Vagina (tissue), 2 donors: ENCODE measurements at places on chromosomes 5 and 9. TPM values are rescaled to one million over a fixed set of nuclear protein-coding genes. Genes with fewer than 3 reads are reported as not detected.

DNA sequence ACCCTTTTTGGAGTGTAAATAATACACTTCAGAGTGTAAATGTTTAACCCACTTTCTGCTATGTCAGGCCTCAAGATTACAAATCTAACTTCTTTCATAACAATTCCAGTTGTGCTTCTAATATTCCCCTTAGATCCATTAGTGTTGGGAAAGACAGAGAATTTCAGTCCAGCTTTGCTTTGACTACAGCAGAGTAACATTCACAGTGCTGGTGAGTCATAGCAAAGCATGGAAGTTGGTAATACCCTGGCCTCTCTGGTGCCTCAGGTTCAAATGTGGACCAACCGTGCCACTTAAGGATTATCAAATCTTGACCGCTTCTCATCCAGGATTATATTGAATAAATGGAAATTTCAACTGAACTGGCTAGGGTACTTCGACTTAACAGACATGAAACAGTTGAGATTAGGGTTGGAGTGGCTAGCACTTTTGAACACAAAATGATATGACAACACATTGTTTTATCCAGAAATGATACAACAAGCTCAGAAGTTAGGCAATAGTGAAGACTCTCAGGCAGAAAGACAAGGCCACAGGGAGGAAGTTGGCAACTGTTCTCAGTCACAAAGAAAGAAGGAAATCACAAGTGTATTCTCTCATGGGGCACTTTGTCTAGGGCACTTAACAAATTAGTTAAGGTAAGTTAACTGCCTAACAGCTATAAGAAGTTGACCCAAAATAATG is 24.4 kb upstream of the RASA1 start:
- DNase-seq: no peak

GRCh38 chr5:150017226-150018005 is 16.9 kb downstream of the HMGXB3 start:
- DNase-seq: no peak

DNA sequence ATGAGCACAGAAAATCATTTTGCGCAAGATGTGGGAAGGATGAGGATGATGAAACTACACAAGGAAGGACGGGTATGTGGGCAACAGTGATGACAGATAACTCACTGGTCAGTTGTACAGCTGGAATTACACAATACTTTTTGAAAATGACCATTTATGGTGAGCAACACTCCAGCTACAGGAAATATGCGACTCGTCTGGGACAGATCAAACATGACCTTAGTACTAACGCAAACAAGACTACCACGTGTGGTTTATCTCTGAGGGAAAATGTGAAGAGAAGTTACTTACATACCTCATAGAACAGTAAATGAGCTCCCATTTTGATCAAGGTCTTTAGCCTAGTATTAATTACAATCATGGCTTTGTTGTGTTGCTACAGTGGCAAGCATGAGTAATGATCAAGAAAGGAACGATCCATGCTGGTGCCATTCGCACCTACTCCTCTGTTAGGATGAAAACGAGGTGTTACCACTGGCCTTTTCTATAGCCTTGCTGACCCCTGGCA is 456.9 kb downstream of the BNC2 start:
- no peak for DNase-seq

GRCh38 chr9:132986640-132987620 is 8.4 kb downstream of the GFI1B start:
- DNase-seq: no peak

- no peak for DNase-seq
Measured at GRCh38 chr5:10743951-10744350, 17.1 kb downstream of the DAP start.

DNA sequence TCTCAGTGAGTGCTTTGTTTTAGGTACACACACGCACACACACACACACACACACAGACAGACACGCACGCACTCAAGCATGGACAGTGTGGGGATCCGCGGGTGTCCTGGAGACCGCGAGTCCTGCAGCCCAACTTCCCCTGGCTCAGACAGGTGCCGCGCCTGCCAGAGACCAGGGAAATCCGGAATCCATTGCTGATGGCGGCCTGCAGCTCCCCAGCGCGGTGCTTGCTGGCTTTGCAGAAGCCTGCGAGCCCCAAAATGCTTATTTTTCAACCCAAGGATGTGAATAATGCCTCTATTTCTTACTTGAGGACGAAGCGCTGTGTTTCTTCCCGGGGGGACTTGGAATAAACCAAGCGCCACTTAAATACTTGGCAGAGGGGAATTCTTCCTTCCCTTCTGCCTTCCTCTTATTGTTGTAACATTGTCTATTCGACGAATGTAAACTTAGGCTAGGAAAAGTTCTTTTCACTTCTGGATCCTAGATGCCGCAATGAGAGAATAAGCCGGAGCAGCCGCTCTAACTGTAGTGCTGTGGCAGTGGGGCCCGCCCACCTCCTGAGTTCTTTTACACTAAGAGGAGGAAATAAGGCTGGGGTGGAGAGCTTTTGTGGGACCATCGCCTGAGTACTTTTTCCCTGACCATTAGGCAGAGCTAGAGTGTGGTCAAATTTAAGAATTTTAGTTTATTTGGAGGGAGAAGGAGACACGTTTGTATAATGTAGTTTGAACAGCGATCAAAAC is 802 bp downstream of the ITGA2 start:
- no peak for DNase-seq

- no peak for DNase-seq
Measured at GRCh38 chr5:146398826-146399225, 48.3 kb upstream of the TCERG1 start.

DNA sequence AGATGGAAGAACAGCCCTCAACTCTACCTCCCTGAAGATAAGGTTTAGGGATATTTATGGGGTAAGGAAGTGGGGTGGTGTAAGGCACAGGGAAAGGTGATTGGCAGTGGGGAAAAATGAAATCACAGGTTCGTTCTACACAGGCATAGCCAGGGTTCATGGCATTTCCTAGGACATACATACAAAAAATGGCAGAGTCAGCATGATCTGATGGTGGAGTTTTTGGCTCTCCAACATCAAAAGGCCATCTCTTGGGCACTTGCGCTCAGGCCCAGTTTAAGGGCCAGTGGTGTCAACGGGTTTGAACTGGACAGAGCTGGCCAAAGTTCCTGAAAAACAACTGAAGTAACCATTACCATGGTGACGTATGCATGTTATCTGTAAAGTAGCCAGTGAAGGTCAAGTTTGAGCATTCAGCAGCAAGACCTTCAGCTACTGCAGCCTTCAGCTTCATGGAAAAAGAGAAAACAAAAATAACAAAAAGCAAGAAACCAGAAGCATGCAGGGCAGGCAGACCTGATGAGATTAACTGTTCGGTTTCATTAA is 92.8 kb downstream of the SMARCA2 start:
- no peak for DNase-seq

DNA sequence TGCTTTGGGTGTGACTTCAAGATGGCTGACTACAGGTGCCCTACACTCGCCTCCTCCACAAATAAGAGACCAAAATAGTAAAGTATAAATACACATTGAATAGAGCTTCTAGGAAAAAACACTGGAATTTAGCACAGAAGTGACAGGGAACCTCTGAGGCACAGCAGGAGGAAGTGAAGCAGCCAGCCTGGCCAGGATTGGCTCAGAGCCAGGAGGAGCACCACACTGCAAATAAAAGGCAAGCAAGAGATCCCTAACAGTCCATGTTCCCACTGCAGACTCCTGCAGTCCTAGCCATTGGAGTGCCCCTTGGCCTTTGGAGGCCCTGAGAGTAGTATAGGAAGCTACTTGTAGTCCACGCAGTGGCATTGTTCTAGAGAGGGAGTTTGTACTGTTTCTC is 186.7 kb upstream of the TLX3 start:
- DNase-seq: no peak

DNA sequence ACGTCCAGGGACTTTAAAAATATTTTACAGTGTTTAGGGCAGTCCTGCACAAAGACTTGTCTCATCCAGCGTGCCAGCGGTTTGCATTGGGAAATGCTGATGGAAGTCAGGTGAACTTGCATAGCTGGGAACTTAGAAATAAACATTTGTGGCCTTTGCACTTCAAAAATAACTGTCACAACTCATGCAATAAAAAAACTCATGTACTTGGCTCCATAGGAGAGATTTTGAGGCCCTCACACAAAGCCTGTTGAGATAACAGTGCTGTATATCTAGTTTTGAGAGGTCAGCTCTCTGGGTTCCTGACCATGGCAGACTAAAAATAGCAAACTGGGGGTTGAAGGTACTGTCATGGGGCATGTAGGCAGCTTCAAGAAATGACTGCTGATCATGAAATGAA is 5.5 kb downstream of the COMMD10 start:
- DNase-seq: no peak

GRCh38 chr5:24624872-24625271 is 19.9 kb downstream of the CDH10 start:
- DNase-seq: no peak

GRCh38 chr5:169838688-169839087 is 141.6 kb downstream of the INSYN2B start:
- no peak for DNase-seq

- DNase-seq: no peak
Measured at GRCh38 chr9:137833721-137834613, 43.6 kb upstream of the CACNA1B start.

GRCh38 chr5:145407300-145408047 is 427.7 kb downstream of the PRELID2 start:
- no peak for DNase-seq

- no peak for DNase-seq
Measured at GRCh38 chr5:140576776-140577201, 12.2 kb downstream of the SLC35A4 start.

DNA sequence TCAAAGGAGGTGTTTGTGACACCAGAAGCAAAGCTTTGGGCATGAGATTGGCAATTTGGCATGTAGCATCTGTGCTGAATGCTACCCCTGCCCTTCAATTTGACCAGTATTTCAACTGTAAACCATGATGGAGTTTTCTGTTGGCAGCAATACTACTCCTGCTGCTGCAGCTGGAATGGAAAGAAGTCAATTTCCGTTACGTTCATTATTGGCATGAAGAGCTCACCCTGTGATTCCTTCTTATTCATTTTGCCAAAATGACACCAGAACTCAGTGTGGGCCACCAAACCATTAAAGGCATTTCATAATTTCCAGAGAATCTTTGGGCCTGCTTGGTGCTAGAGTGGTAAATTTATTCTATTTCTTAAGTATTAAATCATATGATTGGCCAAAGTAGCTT is 433.1 kb upstream of the DMAC1 start:
- no peak for DNase-seq

Gene KIF20A
- 2.5 TPM for total RNA-seq

Gene SOHLH1
- total RNA-seq: not detected

Gene AHRR
- 11.3 TPM for total RNA-seq

Gene C9orf152
- 0.49 TPM for total RNA-seq

Gene ROPN1L
- 4.2 TPM for total RNA-seq

Gene SLC30A5
- total RNA-seq: 62.6 TPM

Gene JAKMIP2
- 0.49 TPM for total RNA-seq

Gene AMBP
- total RNA-seq: not detected
